ENCODE measurements at places on chromosomes 4 and X.

DNA sequence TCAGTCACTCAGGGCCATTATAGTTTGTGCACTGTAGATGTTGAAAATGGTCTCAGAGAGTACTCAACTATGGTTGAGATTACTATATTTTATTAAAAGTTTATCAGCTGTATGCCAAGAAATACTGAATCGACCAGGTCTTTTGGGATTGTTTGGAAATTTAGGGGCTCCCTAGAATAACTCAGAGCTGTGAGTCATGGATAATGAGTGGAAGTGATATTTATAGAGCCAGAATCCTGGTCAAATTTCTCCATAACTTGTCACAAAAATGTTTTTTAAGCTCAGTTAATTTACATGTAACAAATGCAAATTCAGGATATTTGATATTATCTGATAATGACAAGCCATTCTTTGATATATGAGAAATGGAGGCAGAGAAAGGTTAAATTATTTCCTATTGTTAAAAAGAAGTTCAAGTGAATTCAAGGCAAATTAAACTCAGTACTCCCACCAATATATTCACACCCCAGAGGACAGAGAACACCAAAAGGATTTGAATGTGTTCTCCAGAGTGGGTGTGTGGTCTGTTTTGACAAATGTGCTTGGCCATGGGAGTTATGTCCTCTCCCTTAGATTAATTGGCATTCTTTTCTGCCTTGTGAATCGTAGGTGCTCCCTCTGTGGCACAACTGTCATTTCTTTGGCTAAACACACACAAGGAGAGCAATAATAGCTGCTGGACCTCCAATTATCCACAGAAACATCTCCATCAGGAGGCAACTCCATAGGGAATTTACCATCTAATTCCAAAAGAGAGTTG, 37.7 kb downstream of the ARHGAP24 start:
- DNase-seq, result no peak

- no peak for DNase-seq
These were observed 48.0 kb downstream of the MRPL1 start for GRCh38 chr4:77910676-77911075.

DNA sequence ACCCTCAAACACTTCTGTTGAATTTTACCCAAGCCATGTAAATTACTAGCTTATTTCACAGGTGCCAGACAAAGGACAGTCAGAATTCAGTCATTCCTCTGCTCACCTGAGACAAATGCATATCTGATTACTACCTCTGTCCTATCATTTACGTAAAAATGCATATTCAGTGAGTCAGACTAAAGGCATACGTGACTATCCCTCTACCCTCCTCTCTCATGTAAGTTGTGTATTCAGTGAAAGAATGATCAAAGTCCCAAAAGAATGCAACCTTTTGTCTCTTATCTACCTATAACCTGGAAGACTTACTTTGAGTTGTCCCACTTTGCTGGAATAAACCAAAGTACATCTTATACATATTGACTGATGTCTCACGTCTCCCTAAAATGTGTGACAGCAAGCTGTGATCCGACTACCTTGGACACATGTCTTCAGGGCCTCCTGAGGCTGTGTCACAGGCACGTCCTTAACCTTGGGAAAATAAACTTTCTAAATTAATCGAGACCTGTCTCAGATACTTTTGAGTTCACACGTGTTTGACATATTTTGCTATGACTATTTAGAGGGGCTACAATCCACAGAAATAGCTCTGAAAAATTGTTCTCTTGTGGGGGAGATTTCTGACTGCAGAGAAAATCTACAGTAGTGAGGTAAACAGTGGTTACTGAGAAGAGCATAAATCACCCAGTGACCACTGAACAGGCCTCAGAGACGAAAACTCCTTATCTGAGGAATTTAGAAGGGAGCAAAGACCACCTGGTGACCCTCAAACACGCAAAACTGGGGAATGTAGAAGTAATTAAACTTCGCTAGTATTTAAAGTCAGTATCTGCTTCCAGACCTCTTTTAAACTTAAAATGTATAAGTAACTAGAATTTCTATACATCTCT, 1575.8 kb downstream of the STIM2 start:
- no peak for DNase-seq

- no peak for DNase-seq
These were observed 625.5 kb downstream of the TLL1 start for GRCh38 chr4:166498546-166498945.

DNA sequence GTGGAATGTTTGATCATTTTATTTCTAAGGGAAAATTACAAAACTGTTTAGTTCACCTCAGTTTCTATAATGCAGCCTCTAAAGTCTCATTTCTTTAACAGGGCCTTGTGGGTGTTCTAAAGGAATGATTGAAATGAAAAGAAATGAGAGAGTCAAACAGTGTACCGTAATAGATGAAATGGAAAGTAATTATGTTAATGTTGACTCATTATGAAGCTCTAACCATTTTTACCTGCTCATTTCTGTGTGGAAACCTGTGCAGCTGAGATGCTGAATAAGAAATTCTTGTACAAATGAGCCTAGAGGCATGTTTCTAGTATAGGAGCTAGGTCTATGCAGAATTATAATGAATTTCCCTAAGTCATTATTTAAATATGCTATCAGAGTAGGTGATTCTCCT, 45.2 kb upstream of the RPA4 start:
- DNase-seq, result no peak

DNA sequence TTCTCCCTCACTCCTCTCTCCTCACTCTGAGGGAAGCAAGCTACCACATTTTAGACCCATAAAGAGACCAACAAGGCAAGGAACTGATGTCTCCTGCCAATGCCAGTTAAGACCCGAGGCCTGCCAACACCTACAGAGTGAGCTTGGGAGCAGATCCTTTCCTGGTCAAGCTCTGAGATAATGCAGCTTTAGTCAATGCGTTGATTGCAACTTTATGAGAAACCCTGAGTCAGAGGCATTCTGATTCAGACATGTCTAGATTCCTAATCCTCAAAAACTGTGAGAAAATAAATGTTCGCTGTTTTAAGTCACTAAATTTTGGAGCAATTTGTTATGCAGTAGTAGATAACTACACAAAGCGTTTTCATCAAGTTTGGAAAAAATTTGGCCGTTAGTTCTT, 115.5 kb downstream of the JADE1 start:
- no peak for DNase-seq

DNA sequence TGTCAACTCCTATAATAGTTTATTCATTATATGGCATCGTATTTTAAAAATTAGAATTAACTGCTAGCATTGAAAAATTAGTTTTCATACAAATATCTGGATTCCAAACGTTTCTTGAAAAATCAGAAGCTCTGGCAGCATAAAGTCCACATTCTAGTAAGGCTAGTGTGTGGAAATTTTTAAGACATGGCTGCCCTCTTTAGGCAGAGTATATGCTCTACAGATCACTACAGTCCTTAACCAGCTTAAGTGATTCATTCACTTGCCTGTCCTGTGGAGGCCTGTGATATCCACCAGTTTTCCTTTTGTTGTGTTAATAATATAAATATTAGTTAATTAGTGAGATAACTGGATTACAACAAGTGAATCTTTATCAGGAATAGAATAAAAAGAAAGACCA, 287.2 kb downstream of the OPHN1 start:
- peak; percentile 37 for DNase-seq

- no peak for DNase-seq
These were observed 18.5 kb downstream of the MAGEA9B start for GRCh38 chrX:149568701-149569296.

GRCh38 chr4:7890635-7891393, 48.8 kb downstream of the AFAP1 start:
- DNase-seq, result peak; percentile 72

DNA sequence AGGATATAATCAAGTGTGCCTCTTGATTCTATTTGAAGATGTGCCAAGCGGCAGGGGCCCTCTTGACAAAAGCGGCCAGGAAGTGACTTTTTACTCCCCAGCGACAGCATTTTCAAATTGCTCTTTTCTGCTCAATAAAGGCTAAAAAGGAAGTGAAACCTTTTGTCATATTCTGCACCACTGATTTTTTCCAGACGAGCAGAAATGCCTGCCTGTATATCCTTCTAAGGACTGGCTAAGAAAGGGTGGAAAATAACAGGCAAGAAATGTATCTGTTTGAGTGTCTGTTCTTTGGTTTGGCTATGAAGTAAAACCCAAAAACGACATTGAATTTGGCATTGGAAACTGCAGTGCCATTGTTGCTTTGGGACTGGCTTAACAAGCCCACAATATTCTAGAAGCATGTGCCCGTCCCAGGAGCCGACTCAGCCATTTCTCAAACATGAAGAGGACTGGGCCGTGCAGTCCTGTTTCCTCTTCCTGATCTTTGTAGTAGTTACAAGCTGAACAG, 25.4 kb downstream of the TMSB4X start:
- DNase-seq, result no peak

DNA sequence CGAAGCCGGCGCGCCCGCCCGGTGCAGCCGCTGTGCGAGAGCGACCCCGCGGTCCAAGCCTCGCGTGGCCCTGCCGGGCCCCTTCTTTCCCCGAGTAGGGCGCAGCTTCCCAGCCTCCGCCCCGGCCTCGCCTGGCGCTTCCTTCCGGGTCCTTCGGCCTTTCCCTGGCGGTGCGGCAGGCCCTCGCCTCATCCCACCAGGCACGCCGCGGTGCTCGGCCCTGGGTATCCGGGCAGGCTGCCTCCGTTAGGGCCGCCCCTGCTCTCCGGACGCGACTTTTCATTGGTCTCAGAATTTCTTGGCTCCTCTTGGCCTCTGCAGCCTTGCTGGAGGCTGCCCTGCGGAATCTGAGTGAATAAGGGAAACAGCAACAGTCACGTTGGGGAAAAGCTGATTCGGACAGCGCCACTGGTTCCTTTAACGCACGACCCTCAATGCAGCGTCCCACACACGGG, 429 bp downstream of the UVSSA start:
- DNase-seq, result peak; percentile 94

DNA sequence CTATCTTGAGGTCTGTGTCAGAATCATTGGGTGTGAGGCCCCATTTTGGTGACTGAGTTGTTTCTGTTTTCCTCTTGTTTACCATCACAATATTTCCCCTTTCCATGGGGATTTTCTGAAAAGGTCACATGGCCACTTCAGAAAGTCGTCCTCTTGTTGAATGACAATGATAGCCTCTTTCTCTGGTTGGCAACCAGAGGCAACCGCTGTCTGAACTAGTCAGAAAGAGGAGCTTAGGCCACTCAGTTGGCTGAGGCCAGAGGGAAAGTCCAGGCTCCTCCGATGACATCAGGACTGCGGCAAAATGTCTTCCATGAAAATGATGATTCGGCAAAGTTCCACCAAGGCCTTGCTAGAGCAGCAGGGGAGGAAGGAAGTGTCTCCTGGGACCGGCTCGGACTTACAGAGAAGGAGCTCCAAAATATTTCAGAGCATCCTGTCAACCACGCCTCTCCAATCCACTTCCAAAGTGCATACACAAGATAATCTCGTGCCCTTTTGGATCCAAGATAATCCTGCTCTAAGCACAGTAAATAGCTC, 19.1 kb upstream of the RBM47 start:
- no peak for DNase-seq

GRCh38 chr4:52664479-52664878, 5.4 kb upstream of the USP46 start:
- DNase-seq, result no peak

- DNase-seq, result peak; percentile 23
These were observed 43.2 kb downstream of the PALLD start for GRCh38 chr4:168540086-168540485.

DNA sequence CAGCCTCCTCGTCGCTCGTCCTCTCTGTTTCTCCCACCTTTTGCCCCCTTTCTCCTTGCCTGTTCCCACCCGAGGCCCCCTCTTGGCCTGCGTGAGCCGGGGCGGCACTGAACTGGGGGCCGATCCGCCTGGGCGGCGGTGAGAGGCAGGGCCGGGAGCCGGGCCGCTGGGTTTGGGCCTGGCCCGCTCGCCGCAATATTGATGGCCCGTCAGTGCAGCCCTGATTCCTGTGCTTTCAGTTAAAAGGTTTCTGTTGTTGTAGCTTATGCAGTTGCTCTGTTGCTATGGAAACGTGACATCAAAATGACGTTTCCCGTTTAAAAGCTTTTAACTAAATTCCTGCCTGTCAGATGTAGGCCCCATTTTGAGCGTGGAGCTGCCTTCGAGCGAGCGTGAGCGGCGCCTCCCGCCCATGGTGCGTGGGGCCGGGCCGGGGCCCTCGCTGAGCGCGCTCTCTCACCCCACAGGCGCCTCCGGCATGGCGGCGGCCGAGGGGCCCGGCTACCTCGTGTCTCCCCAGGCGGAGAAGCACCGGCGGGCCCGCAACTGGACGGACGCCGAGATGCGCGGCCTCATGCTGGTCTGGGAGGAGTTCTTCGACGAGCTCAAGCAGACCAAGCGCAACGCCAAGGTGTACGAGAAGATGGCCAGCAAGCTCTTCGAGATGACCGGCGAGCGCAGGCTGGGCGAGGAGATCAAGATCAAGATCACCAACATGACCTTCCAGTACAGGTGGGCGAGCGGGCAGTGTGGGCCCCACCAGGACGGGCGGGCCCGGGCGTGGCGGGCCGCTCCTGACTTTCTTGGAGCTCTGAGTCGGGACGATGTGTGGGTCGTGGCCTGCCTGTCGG, at the start of gene MSANTD1:
TSS of gene MSANTD1 (plus strand) at position 349 of the 851 bp plus-strand sequence. CDS start at position 413, 64 bp downstream.
- DNase-seq, result no peak

GRCh38 chr4:40256329-40256728, 59.5 kb downstream of the RHOH start:
- no peak for DNase-seq

DNA sequence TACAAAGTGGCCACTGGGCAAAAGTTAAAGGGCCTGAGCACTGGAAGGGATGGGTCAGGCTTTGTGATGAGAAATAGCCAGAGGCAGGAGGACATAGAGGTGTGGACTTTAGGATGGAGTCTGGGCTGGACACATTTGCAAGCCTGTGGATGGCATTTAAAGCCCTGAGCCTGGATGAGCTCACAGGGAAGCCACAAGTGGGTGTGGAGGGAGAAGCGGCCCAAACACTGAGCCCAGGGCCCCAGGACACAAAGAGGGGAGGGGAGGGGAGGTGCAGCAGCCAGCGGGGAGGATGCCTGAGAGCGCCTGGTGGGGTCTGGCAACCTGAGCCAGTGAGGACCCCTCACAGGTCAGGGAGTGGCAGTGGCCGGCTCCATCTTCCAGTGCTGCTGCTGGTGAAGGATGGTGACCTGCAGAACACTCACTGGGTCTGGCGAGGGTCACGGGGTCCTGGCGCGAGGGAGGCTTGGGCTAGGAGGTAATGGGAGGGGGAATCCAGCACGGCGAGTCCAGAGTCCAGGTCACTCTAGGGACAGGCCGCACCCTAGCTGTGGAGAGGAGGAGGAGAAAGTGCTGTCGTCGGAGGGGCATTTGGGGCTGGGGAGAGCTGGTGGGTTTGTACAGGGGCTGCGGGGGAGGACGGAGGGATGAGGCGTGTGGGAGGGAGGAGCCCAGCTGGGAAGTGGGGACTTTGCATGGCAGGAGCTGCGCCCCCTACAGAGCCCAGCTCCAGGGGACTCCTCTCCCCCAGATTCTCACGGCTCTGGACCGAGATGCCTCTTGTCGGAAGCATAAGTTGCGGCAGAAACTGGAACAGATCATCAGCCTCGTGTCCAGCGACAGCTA, 7.0 kb downstream of the LAGE3 start:
- DNase-seq, result no peak

DNA sequence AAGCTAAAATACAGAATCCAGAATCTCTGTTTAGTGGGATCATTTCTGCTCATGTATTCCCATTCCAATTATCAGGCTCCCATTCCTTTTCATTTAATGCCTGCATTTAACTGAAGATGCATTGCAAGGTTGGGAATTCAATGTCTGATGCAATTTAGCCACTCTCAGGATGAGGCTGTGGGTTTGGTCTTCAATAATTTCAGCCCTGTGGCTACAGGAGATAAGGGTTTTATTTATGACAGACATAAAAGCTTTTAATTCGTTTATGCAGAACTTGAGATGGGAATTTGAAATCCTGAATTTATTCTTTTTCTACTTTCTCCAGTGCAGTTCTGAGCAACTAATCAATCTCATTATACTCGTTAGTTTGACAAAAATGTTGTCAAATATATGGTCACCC, 1225.9 kb downstream of the PCDH18 start:
- DNase-seq, result no peak

Data from GM03348 (cell line).